ENCODE measurements at places on chromosomes 5 and 9.
A peak's percentile ranks its signal among the peaks of the same experiment; 100 is the strongest.

DNA sequence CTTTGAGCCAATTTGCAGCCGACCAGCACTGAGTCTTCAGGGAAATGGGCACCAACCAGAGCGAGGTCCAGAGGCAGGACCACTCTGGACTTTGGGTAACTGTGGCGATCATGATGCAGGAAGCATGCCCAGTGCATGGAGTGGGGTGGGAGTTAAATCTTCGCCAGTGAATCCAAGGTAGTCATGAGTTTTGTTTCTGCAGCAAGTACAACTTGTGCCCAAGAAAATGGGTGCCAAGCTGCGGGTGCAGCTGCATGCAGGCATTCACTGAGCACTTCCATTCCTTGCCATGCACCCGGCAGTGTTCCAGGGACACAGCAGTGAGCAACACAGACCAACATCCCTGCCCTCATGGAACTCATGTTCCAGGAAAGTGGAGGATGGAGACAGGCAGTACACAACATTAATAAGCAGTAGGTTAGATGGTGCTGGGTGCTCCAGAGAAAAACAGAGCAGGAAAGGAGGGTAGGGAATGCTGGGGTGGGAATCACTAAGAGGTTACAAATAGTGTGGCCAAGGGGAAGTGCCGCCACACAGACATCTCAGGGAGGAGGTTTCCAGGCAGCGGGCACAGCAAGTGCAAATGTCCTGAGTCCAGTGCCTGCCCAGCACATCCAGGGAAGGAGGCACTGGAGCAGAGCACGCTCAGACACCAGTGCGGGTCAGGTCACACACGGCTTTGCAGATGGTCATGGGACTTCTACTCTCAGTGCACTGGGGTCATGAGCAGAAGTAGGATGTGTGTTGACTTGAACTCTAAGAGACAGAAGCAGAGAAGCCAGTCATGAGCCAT is 48.2 kb upstream of the LMX1B start:
- no peak for DNase-seq

- DNase-seq: no peak
Measured at GRCh38 chr9:68706363-68707201, 1.5 kb downstream of the PIP5K1B start.

DNA sequence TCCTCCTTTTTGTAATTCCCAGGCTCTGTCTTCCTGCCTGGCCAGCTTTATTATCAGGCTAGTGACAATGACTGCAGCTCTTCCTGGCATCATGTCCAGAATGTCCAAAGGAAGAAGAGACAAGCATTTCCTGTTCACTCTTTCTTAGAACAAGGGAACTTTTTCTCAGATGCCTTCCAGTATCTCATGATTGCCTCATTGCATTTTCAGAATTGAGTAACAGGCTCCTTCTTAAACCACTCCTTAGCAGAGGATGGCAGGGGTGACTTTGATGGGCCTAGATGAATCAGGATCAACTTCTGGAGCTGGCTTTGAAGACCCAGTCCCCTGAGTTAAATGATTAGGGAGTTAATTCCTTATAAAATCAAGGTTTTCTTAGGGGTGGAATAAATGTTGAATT is 92.9 kb upstream of the RASGRF2 start:
- peak; percentile 77 for DNase-seq

GRCh38 chr5:176959051-176959450 is 47.5 kb downstream of the UIMC1 start:
- DNase-seq: peak; percentile 35

DNA sequence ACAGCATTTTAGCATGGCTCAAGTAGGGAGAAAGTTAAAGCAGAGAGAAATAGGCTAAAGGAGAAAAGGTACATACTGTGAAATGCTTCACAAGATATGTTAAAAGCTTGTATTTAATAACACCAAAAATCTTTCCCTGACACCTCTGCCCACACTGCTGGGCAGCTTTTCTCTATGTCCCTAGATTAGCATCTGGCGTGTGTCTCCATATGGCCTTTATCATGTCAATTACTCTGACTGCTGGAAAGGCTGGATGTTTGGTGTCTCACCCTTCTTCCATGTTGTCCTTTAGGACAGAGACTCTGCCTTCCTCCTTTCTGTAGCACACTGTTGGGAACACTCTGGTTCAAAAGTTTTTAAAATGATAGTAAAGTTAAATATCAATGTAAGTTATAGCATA is 122.5 kb downstream of the OXCT1 start:
- DNase-seq: no peak

DNA sequence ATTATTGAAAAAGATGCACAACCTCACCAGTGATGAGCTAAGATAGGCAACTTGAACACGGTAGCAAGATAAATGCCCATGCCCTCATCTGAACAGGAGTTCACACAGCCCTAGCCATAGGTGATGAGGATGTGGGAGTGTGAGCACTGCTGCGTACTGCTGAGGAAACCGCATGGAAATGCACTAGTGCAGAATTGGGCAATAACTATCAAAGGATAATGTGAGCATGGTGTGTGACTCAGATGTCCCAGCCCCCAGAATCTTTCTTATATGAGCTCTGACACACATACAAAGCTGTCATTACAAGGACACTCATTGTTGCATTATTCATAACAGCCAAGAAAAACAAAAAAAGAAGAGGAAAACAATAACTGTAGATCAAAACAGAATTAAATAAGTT is 521.2 kb downstream of the IRX1 start:
- DNase-seq: no peak

GRCh38 chr9:128122809-128123175 is 4.7 kb downstream of the PTGES2 start:
- DNase-seq: no peak

DNA sequence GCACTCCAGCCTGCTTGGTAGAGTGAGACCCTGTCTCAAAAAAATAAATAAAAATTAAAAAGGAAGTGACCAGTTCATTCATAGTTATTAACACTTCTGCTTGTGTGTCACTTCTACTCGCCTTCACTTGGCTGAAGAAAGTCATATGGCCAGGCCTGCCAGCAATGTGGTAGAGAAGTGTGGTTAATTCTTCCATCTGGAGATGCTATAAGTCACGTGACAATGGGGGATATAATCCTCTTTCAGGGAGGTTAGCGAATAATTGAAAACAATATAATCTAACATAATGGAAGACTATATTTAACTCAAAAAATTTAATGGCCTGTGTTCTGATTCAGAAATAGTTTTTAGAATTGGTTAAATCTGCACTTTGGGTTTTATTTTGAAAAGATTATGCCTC is 305.6 kb downstream of the DOCK8 start:
- no peak for DNase-seq

- no peak for DNase-seq
Measured at GRCh38 chr5:12615141-12615820, 711.0 kb upstream of the CTNND2 start.

DNA sequence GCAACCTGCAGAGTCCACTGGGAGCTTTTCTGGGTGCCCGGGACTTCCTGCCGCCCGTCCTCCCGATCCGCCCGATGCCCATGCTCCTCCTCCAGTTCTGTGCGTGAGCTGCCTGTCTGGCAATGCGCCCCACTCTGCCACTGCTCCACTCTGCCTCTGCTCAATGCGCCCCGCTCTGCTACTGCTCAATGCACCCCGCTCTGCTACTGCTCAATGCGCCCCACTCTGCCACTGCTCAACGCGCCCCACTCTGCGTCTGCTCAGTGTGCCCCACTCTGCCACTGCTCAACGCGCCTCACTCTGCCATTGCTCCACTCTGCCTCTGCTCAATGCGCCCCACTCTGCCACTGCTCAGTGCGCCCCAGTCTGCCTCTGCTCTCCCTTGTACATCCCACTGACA is 436.0 kb downstream of the NR2F1-AS1 start:
- DNase-seq: no peak

- DNase-seq: peak; percentile 50
Measured at GRCh38 chr9:87336914-87337333, 160.7 kb upstream of the DAPK1 start.

GRCh38 chr5:123046222-123046621 is 9.7 kb upstream of the PPIC start:
- no peak for DNase-seq

DNA sequence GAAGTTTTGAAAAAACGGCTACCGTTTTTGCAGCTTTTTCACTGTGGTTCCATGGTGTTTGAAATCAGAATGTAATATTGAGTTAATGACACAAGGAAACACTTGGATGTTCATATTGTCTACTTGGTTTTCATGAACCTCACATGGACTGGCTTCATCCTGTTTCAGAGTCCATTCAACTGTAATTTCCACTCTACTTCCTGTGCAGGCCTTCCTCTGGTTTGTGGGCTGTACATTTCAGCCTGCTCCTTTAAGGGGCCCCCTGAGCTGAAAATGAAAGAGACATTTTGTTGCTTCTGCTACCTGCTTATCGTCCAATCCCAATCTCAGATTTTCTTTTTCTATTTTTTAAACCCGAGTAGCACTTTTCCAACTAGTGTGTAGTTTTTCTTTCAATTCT is 41.8 kb upstream of the CDKN2B start:
- DNase-seq: peak; percentile 24

DNA sequence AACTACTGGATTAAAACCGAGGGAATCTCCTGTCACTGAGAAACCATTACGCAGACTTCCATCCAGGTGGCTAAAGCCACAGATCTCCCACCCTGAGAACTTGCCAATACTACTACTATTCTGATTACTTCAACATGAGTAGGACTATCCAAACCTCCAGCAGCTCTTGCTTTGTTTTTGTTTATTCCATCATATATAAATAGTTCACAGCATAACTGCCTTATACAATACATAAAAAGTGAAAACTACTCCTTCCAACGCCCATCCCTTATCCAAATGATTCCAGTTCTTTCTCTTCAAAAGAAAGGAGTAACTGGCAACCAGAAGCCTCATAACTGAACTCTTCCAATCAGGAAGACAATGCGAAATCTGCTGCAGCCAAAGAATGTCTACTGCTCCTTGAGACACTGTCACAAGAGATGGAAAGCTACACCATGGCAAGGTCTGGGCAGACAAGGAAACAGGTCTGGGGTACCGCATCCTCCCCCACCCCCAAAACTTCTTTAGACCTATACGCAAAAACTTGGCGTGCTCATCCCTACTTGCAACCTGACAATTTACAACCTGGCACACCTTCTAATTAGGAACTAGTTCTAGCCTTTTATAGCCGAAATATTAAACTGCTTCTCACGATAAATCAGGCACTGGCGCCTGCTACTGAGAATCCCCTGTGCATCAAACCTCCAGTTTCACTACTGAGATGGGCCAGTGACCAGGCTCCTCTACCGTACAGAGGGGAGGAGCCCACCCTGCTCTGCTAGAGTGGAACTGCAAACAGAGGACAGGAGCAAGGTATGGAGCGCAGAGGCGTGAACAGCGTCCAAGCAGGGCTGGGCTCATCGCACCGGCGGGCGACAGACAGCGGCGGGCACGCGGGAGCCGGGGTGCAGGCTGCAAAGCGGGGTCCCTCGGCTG is 986 bp downstream of the PLPP1 start:
- no peak for DNase-seq

- DNase-seq: no peak
Measured at GRCh38 chr9:111163716-111164389, 125.6 kb upstream of the LPAR1 start.

DNA sequence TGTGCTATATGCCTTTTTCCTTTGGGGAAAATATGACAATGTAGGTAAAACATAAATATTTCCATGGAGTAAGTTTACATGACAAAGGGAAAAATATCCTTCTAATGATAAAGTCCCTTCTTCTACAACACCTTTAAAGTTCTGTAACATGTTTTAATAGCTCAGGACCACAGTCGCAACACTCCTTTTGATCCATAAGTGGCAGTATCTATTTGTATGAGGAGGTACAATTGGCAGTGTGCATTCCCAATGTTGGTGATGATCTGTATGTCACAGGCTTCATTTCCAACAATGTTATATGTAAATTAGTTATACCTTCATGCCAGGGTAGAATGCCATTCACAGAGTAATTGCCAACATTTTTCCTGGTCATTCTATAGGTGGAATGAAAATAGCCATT is 127.1 kb upstream of the CCNH start:
- DNase-seq: no peak

GRCh38 chr5:59341760-59342159 is 551.8 kb downstream of the PDE4D start:
- no peak for DNase-seq

GRCh38 chr9:132183134-132183533 is 21.3 kb downstream of the NTNG2 start:
- no peak for DNase-seq

DNA sequence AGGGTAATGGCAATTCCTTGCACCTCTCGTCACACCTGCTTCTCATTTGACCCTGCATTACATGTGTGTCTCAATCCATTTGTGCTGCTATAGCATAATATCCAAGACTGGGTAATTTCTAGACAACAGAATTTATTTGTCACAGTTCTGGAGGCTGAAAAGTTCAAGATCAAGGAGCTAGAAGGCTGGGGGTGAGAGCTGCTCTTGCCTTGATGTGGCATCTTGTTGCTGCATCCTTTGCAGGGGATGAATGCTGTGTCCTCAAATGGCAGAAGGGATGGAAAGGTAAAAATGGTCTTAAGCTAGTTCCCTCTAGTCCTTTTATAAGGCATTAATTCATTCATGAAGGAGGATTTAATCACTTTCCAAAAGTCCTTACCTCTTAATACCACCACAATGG is 323.7 kb upstream of the RPS23 start:
- no peak for DNase-seq

DNA sequence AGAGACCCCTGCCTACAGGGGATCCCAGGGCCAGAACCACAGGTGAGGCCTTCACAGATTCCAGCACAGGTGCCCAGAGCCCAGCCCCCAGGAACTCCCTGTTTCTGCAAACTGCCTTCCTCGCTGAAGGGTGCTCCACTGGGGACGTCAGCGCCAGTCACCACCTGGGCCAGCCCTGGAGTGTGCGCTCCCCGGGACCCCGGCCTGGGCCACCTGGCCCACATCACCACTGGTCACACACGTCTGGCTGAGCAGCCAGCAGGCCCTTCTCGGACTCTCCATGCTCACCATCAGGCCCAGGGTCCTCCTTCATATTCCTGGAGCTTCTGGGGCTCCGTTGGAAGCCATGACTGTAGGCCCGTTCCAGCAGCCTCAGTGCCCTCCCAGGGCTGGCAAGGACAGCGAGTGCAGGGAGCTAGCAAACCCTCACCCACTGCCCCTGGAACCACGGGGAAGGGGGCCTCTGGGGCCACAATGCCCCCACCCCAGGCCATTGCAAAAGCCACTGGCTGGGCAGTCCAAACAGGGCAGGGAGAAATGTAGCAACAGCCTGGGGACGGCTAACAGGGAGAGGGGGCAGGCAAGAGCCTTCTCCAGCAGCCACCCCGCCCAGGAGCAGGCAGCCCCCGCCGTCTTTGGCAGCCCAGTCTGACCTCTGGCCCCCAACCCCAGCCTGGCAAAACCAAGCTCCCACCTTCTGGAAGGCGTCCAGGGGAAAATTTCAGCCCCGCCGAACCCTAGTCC is 1.3 kb downstream of the AGPAT2 start:
- no peak for DNase-seq

All from activated CD4-positive, alpha-beta T cell treated with anti-CD3 and anti-CD28 coated beads, Interleukin-2, Interleukin-6, amounts not matched to agents 100 ng/mL and 50 ng/mL, durations not matched to agents 16 hours and 8 hours (primary cell).